ENCODE measurements at places on chromosomes 2 and 18.

DNA sequence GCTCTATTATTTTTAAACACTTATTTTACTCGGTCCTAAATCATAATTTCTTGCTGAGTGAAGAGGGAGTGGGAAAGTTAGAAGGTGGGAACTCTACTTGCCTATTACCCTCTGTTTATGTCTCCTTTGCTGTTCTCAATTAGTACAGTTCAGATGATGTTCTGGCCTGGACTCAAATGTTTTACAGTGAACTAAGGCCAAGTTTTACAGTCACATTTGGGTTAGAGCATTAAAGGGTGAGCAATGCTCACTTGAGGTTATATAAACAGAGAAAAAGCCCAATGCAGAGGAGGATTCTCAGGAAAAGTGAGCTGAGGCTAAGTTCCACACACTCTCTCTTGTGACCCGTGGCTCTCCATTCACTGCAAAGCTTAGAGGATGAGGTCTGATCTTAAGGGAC is 52.4 kb downstream of the ITSN2 start:
- DNase-seq, result no peak

DNA sequence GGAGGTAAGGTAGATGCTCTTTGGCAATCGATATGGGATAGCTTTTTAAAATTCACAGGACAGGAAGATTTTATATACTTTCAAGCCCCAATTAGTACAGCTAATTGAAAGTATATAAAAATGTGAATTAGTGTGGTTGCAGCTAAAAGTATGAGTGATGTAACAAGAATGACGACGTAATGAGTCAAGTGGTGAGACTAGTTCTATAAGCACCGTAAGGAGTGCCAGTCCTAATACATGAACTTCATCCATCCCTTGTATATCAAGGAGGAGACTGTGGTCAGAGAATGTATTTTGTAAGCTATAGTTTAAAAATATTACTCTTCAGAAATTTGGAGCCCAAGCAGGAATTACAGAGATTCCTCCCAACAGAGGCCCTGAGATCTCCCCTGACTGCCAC is 25.8 kb downstream of the DNAJC27 start:
- peak; percentile 13 for DNase-seq

DNA sequence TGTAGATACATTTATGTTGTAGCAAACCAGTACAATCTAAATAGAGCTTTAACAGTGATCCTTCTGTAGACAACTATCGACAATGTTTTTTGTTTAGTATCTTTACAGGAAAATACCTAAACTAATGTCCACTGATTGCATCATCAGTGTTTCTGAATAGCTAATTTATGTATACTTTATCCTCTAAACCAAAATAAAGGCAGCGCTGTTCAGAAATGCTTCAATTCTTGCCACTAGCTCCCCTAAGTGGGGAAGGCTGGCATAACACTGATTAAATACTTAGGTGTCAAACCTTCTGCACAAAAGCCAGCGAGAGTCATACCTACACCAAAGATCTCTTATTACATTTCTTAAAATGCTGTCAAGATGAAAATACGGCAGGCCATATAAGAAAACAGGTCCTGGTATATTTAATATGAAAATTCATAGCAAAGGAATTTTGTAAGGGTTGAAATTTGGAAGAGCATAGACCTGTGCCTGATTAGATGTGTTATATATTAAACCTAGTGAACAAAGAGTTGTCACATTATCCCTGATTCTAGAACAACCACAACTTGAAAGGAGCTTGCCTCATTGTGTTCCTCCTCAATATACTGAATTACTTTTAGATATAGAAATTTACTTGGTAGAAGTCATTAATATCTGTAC is 1693.4 kb upstream of the SLC39A10 start:
- peak; percentile 15 for DNase-seq

- DNase-seq, result peak; percentile 85
Measured at GRCh38 chr2:203623096-203623495, 83.3 kb upstream of the CD28 start.

- peak; percentile 83 for DNase-seq
Measured at GRCh38 chr18:56067969-56068671, 480.1 kb upstream of the TCF4 start.

DNA sequence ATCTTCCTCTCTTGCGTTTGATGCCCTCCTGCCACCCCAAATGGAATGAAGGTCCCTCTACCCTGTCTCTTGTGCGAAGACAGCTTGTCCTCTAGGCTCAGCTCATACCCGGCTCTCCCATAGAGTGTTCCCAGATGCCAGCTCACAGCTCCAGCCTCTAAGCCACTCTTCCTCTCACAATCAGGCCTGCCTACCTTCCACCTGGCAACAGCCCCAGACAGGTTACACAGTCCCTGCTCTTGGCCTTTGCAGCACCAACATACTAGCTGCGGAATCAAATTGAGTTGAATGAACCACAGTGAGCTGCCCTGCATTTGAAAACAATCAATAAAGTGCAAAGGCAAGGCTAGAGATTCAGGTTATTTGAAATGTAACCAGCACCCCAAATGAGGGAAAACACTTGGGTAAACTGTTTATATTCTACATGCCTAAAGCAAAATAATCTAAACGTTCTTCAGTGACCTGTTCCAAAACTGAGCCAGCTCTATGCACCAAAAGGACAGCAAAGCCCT is 105.1 kb downstream of the COL4A4 start:
- DNase-seq, result no peak

DNA sequence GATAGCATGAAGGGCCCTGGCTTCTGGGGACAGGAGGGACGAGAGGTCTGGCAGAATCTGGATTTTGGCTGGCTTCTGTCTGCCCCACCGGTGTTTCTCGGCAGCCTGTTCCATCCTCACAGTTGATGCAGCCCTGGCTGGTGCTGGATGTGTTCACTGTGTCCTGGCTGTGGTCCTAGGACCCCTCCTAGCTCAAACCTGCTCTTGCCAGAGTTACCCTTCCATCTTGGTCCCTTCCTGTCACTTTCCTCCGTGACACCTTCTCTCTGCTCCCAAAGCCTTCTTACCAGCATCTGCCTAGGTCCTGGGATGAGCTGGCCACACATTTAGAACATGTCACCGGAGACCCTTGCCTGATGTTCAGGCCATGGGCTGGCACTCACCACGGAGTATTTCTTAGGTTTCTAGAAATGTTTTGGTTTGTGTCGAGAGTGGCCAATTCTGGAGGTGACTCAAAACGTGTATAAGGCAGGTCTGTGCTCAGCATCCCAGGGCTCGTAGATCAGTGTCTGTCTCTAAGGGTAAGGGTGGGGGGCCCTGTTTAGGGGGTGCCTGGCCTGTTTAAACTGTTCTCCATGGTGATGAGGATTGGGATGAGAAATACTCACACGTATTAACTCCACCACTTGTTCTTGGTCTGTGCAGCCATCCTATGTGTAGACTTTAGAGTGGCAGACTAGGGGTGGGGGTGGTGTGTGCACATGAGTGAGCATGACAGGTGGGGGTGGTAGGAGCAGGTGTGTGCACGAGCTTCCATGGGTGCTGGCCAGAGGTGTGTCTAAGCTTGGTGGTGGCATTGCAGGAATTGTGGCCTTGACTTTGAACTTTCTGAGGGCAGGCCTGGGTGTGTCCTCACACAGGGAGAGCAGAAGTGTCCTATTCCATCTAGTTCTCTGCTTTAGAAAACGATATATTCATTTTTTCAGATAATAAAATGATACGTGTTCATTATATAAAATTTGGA is 162.7 kb downstream of the DYSF start:
- no peak for DNase-seq

DNA sequence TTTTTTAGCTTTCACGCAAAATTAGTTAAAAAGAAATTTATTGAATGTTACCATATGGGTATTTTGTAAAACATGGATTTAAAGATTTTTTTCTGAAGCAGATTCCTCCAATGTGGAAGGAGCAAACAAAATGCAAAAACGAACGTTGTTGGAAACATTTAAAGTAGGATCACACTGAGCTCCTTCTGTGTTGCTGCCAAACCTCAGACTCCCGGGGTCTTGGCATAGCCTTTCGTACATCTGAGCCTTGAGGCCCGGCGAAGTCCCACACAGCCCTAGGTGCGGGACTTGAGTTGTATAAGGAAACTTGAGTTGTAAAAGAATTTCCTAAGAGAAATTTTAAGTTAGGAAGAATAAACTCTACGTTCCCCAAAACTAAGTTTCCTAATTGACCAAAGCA is 52.0 kb upstream of the CD226 start:
- DNase-seq, result no peak

GRCh38 chr2:106187273-106187891 is 6.7 kb downstream of the UXS1 start:
- no peak for DNase-seq

- no peak for DNase-seq
Measured at GRCh38 chr2:153388246-153388645, 90.3 kb downstream of the RPRM start.

DNA sequence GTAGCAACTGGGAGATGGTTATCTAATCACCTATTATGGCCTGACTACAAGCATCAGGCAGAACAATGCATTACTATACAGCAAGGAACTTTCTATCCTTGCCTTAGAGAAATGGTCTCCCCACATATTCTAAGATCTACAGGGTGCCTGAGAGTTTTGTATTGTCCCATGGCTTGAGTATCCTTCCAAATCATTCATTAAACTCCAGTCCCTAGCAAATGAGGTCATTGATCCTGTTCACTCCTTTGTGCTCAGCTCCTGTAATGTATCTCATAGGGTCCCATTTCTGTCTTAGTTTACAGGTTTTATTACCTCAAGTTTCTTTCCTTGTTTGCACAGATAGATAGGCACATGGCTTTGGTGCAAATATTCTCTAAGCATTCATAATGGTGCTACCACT is 9.0 kb downstream of the HNMT start:
- DNase-seq, result no peak

DNA sequence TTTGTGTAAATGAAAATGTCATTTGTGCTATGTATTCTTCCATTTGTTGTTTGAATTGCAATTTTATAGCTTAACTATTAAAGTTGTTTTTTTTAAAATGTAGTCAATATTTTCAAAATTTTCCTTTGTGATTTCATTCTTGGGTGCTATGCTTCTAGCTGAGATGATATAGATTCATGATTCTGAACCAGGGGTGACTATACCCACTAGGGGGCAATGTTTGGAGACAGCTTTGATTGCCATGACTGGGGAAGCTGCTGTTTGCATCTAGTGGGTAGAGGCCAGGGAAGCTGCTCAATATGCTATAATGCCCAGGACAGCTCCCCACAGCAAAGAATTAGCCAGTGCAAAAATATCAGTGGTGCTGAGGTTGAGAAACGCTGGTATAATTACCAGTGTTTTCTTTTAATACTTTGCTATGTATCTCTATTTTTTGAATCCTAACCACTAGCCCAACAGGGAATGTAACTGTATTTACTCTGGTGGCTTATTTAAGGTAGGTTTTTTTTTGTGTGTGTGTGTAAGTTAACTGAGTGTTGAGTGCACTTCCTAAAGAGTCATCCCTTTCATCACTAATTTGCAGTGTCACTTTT is 99.7 kb downstream of the MEP1B start:
- peak; percentile 35 for DNase-seq

- DNase-seq, result peak; percentile 55
Measured at GRCh38 chr2:127024769-127025358, 82.1 kb downstream of the BIN1 start.

- peak; percentile 97 for DNase-seq
Measured at GRCh38 chr2:10285556-10286198, 17.0 kb upstream of the HPCAL1 start.

DNA sequence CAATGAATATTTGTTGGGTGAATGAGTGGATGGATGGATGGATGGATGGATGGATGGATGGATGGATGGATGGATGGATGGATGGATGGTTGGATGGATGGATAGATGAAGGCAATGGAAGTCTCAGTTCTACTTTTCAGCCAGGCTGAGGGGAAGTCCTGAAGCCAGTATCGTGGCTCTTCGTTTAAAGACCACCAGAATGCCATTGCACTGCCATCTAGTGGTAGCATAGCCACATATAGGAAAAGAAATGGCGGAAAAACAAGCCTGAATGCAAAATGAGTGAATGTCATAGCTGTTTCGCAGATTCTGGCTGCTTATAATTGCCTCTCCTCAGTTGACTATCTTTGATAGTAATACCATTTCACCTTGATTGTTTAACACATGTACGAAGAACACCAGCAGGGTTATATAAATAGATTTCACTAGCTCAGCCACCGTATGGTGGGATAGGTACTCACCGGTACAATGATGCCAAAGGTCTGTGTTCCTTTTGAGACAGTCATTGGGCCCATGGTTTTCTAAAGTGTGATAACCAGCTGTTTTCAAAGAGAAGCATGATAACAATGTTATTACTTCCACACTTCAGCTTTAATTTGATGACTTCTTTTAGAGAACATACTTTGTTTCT is 62.3 kb upstream of the GREB1L start:
- peak; percentile 60 for DNase-seq

DNA sequence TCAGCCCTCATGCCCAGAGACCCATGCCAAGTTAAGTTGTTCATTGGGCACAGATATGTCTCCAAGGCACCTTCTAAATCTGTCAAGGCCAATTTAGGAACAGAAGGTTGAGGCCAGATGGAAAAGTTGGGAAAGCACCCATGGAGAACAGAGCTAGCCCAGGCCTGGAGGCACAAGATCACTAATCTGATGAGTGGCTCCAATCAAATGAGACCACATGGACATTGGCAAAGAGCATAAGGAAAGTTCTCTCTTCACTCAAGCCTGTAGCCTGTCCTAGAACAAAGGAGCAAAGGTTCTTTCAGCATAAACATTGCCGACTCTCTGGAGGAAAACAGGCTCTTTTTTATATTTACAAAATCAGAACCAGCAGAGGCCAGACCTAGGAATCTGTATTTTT is 154.8 kb downstream of the RNF152 start:
- DNase-seq, result peak; percentile 66

- peak; percentile 61 for DNase-seq
Measured at GRCh38 chr2:191637182-191638078, 40.5 kb upstream of the NABP1 start.

DNA sequence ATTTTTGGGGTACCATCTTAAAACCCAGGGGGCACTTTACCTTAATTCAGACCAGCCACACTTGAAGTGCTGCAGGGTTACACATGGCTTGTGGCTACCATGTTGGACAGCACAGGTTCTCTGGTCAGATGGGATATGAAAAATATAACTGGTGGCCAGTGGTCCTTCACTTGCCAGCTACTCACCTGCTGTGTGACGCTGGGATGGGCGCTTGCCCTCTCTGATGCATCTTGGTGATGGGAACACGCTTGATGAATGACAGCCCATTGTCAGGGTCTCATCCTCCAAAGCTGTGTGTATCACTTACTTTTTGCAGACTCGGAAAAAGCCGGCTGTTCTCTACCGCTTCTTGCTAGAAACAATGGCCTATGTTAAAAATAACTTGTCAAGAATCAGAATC is 22.5 kb downstream of the HJURP start:
- no peak for DNase-seq

DNA sequence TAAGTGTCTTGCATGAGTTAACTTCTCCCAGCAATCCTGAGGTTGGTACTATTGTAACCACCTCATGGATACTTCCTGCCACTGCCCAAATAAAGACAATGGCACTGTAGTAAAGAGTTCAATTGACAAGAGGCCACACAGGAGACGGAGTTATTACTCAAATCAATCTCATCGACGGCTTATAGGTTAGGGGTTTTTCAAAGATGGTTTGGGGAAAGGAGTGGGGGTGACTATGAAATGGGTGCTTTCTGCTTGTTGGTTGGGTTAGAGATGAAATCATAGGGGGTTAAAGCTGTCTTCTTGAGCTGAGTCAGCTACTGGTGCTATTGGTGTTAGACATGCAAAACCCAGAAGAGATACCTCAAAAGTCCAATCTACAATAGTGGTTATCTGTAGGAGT is 1258.0 kb upstream of the ZEB2 start:
- DNase-seq, result no peak
